ENCODE measurements at places on chromosomes 12 and 14.

- peak; percentile 78 for DNase-seq
Measured at GRCh38 chr12:51393676-51394545, 2.7 kb upstream of the GALNT6 start.

DNA sequence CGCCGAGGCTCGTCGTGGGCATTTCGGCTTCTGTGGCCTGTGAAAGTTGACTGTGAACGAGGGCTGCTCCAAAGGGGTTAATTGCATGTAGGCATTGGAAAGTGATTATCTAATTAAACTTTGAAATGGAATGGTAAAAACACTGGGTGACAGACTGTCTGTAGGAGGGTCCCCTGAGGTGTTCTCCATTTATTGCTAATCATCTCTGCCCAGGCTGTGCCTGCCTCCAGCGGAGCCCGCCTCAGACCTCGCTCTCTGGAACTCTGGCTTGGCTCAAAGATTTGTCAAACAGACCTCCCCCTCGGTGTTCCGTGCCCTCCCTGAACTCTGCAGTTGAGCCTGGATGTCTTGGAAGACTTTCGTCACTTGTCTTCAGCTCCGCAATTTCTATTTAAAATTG lies 50.2 kb upstream of the VRK1 start:
- DNase-seq, result peak; percentile 42

GRCh38 chr14:72512281-72512680 lies 381.6 kb downstream of the DPF3 start:
- DNase-seq, result no peak

- no peak for DNase-seq
Measured at GRCh38 chr14:96297000-96297399, 41.0 kb downstream of the BDKRB1 start.

DNA sequence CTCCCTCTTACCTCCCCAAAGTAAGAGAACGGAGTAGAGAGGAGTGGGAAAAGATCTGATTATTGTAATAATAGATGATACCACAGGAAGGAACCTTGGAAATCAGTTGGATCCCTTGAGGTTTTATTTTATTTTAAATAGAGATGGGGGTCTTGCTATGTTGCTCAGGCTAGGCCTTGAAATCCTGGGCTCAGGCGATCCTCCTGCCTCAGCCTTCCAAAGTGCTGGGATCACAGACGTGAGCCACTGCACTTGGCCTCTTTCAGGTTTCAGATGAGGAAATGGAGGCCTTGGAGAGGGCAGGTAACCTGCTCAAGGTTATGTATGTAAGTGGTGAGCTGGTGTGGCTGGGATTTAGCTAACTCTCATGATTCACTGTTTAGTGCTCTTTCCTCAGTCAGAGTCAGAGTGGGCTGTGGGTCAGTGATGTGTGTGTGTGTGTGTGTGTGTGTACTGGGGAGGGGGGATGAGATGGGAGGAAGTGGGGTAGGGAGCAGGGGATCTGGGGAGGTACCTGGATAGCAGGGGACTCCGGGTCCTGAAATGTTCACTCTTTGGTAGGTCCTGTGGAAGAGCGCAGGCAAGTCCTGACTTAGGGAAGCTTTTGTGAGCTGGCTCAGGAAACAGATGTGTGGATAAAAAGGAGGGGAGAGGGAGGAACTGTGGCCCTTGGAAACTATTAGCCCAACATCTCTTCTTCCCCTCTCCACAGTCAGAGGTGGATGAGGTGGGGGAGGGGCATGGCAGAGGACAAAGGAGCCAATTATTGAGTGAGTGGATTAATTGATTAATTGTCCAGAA lies 4.7 kb upstream of the CISTR start:
- peak; percentile 56 for DNase-seq

DNA sequence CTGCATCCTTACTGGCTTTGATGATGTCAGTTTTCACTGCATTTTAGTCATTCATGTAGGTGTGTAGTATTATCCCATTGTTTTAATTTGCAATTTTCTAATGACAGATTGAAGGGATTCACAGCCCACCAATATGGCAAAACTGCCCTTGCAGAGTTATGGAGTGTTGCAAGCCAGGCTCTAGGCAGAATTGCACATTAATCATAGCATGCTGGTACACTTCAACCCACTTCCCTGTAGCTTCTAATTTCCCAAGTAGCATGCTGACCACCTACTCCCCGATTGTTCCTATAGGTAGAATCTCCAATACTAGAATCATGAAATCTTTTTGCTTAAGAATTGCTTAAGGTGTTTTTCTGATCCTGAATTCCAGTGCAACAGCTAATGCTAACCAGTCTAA lies 5.2 kb upstream of the RNASE6 start:
- DNase-seq, result no peak

GRCh38 chr14:37599507-37600368 lies 4.3 kb downstream of the TTC6 start:
- DNase-seq, result no peak

DNA sequence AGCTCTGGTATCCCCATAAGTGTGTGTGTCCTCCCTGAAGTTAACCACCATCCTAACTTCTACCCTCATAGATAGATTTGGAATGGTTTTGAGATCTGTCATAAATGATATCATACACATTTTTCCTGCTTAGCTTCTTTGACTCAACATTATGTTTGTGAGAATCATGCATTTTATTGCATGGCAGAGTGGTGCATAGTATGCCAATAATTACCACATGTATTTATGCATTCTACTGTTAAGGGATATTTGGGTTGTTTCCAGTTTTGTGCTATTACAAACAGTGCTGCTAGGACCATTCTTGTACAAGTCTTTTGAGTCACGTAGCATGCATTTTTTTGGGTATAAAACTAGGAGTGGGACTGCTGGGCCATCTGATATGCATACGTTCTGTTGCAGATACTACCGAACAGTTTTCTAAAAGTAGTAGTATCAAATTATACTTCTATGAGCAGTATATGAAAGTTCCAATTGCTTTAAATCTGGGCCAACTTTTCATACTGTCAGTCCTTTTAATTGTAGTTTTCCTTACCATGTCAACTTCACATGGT lies 13.4 kb downstream of the GRIP1 start:
- DNase-seq, result no peak

GRCh38 chr14:68458840-68459469 lies 333.9 kb downstream of the ZFP36L1 start:
- peak; percentile 80 for DNase-seq

GRCh38 chr12:115456946-115457689 lies 773.1 kb upstream of the TBX3 start:
- DNase-seq, result peak; percentile 91

DNA sequence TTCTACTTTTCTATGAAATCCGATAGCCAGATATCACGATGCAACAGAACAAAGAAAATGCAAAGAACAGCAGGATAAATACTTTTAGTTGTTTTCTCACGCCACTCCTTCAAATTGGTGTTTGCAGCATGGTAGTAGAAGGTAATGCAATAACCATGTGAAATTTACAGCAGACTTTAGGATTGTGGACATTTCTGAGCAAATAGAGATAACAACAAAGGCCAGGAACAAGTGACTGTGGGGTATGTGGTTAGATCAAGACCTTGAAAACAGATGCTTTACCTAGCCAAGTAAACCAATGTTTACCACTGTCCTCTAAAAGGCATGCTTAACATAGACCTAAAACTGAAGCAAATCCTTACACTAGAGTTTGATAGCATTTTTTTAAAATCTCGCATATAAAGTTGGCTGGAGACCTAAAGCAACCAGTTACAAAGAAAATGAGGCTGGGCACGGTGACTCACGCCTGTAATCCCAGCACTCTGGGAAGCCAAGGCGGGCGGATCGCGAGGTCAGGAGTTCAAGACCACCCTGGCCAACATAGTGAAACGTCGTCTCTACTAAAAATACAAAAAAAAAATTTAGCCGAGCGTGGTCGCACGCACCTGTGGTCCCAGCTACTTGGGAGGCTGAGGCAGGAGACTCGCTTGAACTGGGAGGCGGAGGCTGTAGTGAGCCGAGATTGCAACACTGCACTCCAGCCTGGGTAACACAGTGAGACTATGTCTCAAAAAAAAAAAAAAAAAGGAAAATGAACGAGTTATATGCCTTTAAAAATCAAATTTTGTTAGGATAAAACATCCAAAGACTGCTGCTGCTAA lies 123.2 kb upstream of the FOXN3 start:
- DNase-seq, result no peak

GRCh38 chr12:10070380-10070779 lies 28.4 kb downstream of the CLEC1A start:
- no peak for DNase-seq

DNA sequence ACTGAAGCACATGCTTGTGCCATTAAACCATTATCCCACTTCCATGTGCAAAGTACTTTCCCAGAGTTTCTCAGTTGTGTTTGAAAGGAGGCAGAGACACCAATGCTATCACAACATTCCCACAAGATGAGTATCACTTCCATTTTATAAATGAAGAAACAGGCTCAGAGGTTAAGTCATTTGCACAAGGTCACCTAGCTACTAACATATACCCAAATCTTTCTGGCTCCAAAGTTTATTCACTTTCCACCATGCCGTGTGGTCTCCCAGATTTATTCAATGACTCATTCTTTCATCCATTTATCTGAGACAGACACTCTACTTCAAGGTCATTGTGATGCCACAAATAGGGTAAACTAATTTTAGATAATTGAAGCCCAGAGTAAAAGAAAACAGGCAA lies 9.4 kb downstream of the ART4 start:
- DNase-seq, result no peak

GRCh38 chr14:47365233-47365632 lies 310.2 kb downstream of the MDGA2 start:
- DNase-seq, result peak; percentile 77

DNA sequence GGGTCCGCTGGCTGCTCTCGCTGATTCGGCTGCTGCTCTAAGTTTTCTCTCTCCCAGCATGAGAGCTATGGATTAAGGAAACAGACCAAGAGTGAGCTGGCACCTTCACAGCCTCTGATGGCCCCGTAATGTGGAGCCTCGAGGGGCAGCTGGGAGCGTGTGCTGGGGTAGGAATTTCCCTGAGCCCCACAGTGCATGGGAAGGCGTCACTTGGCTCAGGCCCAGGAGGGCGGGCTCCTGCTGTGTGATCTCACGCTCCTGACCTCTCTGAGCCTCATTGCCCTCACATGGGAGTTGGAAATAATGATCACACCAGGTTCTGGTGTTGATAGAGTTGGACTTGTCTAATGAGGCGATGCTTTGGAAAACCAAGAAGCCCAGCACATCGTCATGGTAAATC lies 238.6 kb upstream of the CRY1 start:
- no peak for DNase-seq

DNA sequence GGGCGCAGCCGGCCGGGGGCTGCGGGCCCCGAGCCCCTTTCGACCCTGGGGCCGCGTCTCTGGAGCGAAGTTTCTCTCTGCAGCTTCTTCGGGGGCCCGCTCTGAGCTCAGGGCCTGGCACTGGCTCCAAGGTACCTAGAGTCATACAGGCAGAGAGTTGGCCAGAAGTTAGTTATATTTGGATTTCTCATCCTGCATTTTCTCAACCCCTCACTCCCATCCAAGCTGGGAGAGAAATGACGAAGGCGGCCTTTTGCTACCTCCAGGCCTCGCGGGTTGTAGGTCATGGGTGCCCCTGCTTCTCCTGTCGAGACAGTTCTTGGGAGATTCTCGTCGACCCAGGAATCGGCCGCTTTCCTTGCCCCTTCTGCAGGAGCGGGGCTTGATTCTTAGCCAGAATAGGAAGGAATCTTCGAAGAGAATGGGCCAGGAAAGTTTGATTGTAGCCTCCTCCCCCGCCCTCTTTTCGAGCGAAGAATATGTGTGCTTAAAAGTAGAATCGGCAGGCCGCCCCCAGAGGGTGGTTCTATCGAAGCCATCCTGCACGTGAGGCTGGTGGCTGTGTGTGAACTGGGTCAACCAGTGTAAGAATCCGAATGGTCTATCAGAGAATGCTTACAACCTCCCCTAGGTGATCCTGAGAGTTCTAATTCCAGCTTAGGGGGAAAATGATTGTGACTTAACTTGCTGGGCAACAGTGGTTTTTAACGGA lies 785 bp downstream of the MLEC start:
- no peak for DNase-seq

DNA sequence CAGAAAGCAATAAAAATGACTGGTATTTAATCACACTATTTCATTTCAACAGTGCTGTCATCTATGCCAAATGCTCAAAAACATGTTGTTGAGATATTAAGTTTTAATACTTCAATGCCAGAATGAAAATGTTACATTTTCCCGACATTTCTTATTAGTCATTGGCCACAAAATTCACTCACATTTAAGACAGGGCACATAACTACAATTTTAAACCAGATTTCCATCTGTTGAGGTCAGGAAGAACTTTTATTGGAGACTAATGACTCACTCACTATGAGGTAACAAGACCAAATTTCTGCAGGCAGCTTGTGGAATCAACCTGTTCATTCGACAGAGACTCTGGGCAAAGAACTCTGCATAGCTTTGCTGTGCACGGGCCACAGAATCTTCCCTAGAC lies 36.8 kb downstream of the PPTC7 start:
- DNase-seq, result no peak

- DNase-seq, result peak; percentile 42
Measured at GRCh38 chr12:104372061-104372720, 68.7 kb downstream of the EID3 start.

DNA sequence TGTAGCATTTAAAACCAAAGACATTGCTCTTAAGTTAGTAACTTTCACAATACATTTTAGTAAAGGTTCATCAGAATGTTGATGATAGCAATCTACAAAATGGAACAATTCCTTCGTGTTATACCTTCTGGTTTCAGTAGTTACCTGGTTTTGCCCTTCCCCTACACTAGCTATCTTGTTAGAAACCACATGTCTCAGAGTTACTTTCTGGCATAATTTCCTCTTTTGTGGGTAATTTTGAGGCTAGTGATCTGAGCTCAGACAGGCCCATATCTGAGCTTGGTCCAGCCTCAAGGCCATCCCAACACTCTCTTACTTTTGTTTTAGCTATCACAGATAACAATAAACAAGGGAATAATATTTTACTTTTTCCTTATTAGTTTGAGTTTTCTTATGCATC lies 196.9 kb downstream of the KITLG start:
- no peak for DNase-seq

- no peak for DNase-seq
Measured at GRCh38 chr14:55482936-55483605, 42.7 kb upstream of the TBPL2 start.

- peak; percentile 57 for DNase-seq
Measured at GRCh38 chr14:89957791-89958190, 2.1 kb downstream of the TDP1 start.

DNA sequence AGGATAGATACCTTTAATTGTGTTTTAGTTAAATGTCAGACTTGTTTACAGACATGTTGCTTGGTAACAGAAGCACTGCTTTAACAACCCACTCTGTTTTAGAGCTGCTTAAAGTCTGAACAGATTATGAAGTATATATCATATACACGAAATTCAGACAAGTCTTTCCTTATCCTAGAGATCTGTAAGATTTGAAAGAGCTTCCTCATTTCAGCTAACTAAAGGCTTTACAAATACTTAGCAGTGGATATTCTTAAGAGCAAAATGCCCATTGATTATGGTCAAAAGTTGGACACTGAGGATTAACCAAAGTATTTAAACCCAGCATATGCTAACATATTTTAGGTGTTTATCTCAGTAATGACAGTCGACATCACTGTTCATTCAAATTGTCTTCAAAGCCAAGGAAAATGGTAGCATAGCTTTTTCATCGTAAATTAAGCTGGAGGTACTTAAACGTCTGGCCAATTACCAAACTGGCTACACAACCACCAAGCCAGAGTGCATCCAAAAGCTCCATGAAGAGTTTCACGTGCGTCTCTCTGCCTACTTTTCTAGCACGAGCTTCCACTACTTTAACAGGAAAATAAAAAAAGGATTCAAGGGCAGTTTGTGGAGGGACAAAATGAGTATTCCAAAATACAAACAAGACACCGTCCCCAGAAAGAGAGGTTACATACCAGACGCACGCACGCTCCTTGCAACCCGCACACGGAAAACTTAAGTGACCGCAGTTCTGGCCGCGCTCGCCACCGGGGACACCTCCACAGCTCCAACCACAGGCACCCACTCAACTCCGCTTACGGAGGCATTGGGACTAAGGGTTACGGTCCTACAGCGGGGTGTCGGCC lies 565 bp downstream of the CEP83 start:
- DNase-seq, result no peak

All from islet precursor cell (in vitro differentiated cells).